Stimulated activated CD4-positive, alpha-beta T cell treated with anti-CD3 and anti-CD28 coated beads, TNF-alpha, amount 100 ng/mL, for 48 hours (primary cell): ENCODE measurements at places on chromosomes 11 and 22.
A peak's percentile ranks its signal among the peaks of the same experiment; 100 is the strongest.

GRCh38 chr11:16809886-16810668 lies 71.6 kb downstream of the C11orf58 start:
- no peak for DNase-seq

- no peak for DNase-seq
Observed at GRCh38 chr11:116960930-116961329, 123.5 kb upstream of the APOA1 start.

GRCh38 chr22:47154621-47155081 lies 392.2 kb downstream of the TBC1D22A start:
- no peak for DNase-seq

DNA sequence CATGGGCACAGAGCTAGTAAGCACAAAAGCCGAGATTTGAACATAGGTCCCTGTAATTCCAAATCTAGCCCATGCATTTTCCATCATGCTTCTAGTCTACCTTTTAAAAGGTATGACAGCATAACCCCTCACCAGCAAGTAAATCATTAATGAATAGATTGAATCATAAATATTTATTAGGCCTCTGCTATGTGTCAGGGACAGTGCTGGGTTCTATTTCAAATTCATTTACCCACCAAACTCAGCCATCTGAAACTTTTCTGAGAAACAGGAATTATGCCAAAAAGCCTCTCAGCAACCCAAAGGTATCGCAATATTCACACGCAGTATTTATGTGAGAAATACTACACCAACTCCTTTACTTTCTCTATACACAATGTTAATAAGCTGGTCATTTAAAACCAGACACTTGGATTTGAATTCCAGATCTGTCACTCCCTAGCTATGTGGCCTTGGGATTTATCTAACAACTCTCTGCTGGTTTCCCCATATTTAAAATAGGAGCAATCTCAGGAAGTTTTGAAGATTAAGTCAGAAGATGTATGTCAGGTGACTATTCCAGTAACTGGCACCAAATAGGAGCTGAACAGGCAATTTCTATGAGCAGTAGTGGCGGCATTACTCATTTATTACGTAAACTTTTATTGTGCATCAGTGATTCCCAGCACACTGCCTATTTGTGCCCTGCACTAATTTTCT lies 191.4 kb downstream of the TENM4 start:
- no peak for DNase-seq

- no peak for DNase-seq
Observed at GRCh38 chr22:36343720-36344105, 44.1 kb downstream of the MYH9 start.

DNA sequence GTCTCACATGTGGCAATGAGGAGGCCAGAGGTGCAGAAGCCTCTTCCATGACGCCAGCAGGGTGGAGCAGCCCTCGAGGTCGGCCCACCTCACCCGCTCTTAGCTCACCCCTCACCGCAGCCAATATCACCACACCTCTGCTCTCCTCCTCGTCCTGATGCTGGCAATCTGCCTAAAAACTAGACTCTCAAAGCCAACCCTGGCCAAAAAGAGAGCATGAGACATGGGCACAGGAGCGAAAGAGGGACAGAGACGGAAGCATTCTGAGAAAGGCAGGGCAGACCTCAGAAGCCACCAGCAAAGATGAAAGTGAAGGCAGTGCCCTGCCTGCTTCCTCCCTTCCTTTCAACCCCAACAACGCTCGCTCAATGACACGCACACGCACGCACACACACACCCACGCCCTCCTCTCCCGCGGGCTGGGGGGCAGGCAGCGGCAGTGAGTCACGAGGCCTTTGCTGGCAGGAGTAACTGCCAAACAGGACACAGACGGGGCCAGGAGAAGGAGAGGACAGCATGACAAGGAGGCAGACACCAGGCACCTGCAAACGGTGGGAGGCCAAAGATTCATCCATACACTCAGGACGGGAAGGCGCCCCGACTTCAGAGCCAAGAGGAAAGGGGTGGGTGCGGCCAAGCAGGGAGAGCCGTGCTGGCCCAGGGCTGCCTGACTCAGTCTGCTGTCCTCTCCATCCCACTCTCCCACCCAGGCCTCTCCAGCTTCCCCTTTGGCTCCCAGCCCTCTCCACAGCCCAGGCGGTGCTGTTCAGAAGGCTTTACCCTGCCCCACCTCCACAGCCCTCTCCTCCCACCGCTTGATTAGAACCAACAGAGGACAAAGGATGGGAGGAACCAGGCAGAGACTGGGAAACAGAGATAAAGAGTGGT lies 11.4 kb downstream of the IGSF9B start:
- DNase-seq = peak; percentile 81

DNA sequence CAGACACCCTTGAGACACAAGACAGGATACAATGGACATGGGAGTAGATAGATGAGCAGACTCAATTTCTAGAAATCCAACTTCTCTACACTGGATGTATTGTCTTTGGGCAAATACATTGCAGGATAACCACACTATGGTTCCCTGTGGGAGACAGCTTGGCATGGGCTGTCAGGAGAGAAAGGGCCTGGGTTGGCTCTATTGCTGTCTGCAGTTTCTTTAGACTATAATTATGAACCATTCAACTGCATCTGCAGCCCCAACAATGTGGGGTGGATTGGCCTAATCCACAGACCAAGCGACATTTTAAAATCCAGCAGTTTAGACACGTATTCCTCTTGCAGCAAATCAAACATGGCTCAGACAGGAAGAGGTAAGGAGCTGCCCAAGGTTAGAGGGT lies 60.3 kb downstream of the ETS1 start:
- DNase-seq = no peak

GRCh38 chr11:63880403-63880790 lies 36.6 kb downstream of the RCOR2 start:
- DNase-seq = no peak

DNA sequence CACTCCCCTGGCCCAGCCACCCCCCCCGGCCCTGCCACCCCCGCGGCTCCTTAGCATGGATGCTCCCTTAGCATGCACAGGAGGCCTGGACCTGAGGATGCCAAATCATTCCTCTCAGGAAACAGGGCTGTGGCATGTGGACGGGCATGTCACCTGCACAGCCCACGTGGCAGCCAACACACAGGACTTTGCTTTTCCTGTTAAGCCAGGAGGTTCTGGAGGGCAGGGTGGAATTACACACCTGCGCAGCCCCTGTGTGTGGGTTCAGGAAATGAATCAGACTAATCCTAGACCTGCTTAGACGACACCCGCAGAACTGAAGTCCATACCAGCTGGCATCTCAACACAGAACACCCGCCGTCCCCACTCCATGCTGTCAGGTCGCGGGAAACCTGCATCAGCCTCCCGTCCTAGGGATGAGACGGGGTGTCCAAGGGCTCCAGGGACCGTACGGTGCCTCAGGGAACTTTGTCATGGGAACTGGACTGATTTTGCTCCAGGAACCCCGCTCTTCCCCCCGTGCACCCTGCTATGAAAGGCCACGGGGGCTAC lies 10.2 kb downstream of the CERK start:
- no peak for DNase-seq

GRCh38 chr11:95704865-95705264 lies 84.7 kb downstream of the FAM76B start:
- no peak for DNase-seq

- no peak for DNase-seq
Observed at GRCh38 chr11:103294516-103294915, 185.3 kb downstream of the DYNC2H1 start.

DNA sequence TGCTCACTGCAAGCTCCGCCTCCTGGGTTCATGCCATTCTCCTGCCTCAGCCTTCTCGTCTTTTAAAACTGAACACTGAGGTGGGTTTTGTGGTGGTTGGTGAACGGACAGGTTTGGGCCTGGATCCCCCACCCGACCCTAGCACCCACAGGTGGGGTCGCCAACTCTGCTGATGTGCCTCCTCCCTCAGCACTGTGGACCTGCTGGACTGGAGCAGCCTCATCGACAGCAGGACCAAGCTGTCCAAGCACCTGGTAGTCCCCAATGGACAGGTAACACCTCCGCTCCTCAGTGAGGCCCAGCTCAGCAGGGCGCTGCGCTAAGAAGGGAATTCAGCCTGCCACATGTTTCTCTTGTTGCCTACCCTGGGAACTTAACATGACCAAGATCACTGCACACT lies 15.2 kb downstream of the DGCR6L start:
- DNase-seq = no peak

DNA sequence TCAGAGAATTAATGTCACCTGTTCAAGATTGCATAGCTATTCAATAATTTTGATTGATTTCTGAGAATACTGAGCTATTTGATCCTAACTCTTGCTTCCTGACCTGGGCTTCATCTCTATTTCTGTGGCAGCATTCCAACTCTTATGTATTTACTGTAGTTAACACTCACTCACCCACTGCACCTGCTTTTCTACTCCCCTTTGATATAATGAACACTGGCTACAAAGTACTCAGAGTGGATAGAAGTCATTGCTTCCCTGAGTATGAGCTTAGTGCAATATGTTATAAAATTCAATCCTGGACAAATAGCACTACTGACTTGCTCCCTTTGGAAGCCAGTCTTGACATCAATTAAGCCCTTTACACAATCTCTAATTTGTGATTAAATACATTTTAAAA lies 117.2 kb downstream of the APIP start:
- DNase-seq = no peak

DNA sequence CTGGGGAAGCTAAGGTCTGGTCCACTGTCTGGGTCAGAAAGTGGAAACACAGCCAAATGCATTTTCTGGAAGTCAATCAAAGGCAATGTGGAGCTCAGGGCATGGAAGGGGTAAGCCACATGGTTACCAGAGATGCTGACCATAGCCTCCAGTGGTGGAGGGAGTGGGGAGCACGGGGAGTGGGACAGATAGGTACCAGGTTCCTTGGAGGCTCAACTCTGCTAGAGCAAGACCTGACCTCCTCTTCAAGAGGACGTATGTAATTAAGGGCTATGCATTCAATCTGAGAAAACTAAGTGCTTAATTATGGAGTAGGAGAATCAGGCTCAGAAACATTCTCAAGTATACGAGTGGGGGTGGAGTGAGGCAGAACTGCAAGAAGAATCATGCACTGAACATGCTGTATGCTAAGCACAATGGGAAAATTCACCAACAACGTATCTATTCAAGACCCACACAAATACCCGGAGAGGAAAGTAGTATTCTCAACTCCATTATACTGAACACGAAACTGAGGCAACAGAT lies 65.2 kb upstream of the PHOX2A start:
- no peak for DNase-seq

GRCh38 chr11:86955111-86955360 lies 159 bp downstream of the FZD4 start:
- no peak for DNase-seq

DNA sequence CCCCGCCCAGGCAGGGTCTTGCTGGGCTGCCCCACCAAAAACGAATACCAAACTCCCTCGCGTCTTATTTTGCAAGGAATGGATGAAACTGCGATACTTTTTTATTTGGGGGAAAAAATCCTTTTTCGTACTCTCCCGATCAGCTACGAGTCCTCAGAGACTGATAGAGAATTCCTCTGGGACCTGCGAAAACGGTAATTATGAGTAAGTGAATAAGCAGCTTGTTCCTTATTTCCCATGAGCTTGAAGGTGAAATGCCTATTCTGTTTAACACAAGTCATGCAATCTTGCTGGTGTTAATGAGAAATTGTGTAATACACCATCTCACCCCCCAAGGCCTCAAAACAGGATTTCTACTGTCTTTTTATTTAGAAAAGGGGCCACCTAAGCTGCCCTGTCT lies 5.5 kb downstream of the GRK3 start:
- no peak for DNase-seq

DNA sequence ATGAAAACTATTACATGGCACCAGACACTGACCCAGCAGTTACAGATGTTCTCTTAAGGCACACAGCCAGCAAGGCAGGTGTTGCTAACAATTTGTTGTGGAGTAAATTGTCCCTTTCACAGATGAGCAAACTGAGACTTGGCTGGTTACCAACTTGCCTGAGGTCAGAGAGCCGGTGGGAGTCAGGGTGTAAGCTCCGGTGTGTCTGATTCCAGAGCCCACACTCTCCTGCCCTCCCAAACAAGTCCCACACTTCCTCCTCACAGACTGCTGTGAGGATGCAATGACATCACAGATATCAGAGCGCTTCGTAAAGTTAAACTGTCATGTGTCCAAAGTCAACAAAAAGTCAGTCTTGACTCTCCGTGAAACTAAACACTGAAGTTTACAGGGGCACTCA lies 12.5 kb downstream of the GDPD5 start:
- DNase-seq = no peak

- no peak for DNase-seq
Observed at GRCh38 chr11:105524286-105524685, 85.6 kb upstream of the GRIA4 start.

GRCh38 chr22:48045369-48045768 lies 1282.9 kb downstream of the TBC1D22A start:
- DNase-seq = no peak

DNA sequence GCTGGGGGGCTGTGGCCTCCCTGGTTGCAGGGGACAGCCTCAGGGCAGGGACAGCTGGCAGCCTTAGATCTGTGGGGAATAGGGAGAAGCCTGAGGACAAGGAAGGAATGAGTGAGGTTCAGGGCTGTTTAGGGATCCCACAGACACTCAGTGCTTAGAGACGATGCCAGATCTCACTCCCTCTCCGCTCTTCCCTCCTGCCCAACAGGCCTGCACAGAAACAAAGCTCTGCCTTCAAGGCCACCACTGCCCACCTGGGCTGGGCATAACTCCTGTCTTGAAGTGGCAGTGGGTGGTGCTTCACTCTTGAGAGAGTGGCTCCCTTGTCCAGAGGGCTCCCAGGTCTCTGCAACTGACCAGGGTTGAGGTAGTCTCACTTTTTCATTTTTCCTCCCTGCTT lies 13.1 kb upstream of the CENATAC start:
- no peak for DNase-seq

GRCh38 chr11:117302228-117302627 lies 11.1 kb downstream of the BACE1-AS start:
- DNase-seq = no peak

GRCh38 chr11:23551706-23552105 lies 691.4 kb upstream of the CCDC179 start:
- DNase-seq = no peak

DNA sequence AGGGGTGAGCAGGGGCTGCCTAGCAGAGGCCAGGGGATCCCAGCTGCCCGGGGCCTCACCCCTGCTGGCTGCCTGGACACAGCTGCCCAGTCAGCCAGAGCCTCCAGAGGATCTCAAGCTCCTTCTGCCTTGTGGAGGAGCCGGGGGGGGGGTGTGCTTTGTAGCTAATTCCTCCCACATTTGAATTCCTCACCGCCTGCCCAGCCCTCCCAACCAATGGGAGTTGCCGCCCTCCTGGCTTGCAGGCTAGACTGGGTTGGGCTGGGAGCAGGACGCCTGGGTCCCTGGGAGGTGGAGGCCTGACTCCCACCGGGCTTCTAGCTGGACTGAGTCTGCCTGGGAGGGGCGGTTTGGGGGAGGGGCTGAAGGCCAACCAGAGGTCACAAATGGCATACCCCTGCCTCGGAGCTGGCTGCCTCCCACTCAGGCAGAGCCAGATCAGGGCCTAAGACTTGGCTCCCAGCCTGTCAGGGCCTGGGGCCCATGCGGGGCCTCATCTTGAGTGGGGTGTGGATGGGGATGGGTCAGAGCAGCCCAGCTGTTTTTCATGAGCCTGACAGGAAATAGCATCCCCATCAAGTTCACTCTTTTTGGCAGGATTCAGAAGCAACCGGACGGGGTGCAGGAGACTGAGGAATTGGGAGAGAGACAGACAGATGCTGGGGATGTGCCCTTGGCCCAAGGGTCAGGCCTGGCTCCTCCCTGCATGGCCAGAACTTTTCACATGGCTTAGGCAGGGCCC lies 29.2 kb upstream of the PDE2A start:
- DNase-seq = no peak

GRCh38 chr11:2400762-2401435 lies 349 bp downstream of the TSSC4 start:
- DNase-seq = no peak
